Activated T-cell treated with anti-CD3 and anti-CD28 coated beads, Interleukin-2, amount 50 U/mL, for 48 hours (primary cell): ENCODE measurements at places on chromosomes 12 and 14.

DNA sequence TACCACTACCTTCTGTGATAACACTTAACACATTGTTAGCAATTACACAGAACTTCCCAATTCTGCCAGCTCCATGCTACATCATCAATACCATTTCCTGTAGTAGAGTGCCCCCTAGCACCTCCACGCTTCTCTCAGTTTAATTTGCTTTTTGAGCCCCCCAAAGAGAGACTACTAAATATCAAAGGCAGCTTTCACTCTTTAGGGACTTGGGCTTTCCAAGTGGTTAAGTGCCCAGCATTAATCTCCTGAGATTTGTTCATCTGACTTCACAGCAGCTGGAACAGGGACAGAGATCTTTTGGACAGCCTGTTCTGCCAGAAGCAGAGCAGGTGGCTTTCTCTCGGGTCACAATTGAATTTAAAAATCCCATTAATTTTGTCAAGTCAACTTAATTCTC is 954.9 kb downstream of the DIO2 start:
- DNase-seq, result no peak

DNA sequence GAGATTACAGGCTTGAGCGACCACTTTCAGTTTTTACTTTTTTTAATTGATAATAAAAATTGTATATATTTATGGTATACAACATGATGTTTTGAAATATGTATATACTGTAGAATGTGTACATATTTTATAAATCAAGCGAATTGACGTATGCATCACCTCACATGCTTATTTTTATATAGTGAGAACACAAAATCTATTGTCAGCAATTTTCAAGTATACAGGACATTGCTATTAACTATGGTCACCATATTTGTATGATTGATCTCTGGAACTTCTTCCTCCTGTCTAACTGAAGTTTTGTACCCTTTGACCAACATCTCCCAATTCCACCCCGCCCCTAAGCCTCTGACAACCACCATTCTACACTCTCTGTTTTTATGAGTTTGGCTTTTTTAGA is 56.3 kb upstream of the KICS2 start:
- no peak for DNase-seq

DNA sequence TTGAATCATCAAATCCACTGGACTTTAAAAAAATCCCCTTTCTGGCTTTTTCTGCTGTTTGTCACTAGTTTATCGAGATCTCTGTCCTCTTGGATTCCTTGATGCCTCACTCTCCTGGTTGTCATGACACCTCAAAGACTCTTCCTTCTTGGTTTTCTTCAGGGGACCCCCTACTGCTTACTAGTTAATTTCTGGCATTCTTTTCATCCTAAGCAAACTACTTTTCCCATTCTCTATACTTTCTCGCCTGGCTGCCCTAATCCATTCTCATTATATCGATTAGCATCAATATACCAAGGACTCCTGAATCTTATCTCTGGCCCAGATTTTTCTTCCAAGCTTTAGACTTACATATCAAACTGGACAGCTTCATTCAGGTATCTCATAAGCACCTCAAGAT is 98.6 kb downstream of the NEDD1 start:
- no peak for DNase-seq

DNA sequence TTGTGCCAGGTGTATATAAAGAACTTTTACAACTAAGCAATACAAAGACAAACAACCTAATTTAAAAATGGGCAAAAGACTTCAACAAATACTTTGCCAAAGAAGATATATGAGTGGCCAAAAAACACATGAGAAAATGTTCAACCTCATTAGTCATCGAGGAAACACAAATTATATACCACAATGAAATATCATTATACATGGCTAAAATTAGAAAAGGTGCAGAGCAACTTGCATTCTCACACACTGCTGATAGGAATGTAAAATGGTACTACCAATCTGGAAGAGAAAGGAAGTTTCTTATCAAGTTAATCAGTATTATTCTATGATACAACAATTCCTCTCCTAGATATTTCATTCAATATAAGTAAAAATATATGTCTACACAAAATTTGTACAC is 131.6 kb upstream of the FRMD6 start:
- DNase-seq, result no peak

DNA sequence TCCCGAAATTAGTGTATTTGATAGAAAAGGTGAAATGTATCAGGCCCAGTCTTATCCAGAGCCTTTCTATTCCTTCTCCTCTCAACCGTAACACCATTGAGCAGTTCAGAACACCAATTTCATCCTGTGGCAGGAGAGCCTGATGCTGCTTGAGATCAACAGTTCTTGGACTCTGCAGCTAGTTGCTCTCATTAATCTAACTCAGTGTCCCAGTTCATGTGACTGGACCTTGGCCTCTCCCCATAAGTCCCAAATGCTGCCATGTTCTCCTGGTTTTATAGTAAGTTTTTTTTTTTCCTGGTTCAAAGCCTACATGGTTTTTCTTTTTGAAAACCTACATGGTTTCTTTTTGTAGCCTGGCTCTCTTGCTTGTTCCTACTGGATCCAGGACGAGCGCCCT is 293.9 kb downstream of the ITPR2 start:
- no peak for DNase-seq

- DNase-seq, result no peak
These were observed 16.3 kb downstream of the MSRB3 start for GRCh38 chr12:65294641-65295262.

DNA sequence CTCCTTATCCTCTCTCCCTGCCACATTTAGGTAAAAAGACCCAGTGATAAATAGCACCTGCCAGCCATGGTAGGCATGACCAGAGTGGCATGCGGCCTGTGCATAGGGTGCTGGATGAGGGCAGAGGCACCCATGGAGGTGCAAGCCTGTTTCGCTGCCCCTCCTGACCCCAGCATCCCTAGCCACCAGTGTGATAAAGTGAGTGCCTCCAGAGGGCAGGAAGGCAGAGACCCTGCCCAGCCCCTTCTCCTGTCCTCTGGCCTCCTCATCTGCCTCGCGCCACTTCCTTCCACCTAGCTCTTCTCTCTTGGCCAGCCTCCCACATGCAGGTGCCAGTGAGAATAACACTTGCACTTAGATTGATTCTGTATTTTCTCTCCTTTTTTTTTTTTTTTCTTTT is 108.3 kb upstream of the FUT8 start:
- no peak for DNase-seq

- no peak for DNase-seq
These were observed 1023.0 kb upstream of the ATXN7L3B start for GRCh38 chr12:73514672-73515071.

GRCh38 chr14:101058571-101058970 is 155.0 kb upstream of the RTL1 start:
- no peak for DNase-seq

- no peak for DNase-seq
These were observed 52.9 kb upstream of the SLC35F4 start for GRCh38 chr14:57918791-57919190.

DNA sequence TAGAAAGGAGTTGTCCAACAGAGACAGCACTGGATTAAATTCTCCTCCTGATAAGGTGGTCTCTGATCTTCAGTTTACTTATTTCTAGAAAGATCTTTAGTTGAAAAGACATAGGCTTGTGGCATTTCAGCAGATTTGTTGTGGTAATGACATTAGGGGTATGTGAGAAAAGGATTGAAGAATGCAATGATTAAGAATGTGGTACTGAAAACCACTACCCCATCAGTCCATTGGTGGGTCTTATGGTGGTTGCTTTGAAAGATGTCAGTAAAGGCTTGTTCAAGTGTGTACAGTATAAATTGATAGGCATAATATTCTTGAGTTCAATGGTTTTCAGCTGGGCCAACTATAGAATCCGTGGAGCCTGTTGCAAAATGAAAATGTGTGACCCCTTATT is 10.8 kb downstream of the PPFIBP1 start:
- DNase-seq, result no peak

- DNase-seq, result no peak
These were observed 49.5 kb downstream of the SLC2A13 start for GRCh38 chr12:40056373-40056772.

GRCh38 chr14:69208666-69209065 is 17.4 kb downstream of the EXD2 start:
- no peak for DNase-seq

DNA sequence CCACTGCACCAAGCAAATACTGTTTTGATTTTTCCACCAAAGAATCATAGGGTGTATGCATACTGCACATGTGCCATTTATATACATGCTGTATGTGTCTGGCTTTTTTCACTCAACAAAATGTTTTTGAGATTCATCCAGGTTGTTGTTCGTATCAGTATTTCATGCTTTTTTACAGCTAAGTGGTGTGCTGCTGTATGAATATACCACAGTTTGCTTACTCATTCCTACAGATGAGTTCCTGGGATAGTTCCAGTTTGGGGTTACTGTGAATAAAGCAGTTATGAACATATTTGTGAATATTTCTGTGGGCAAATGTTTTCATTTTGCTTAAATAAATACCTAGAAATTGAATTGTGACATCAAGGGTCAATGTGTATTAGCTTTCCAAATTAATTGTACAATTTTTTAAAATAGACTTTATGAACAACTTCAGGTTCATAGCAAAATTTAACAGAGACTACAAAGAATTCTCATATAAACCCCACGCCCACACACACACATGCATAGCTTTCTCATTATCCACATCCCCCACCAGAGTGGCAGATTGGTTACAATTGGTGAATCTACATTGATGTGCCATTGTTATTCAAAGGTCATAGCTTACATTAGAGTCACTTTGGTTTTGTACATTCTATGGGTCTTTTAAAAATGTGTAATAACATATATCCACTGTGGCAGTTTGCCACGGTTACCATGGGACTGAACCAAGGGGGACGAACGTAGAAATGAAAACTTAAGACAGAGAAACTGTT is 6.9 kb upstream of the KRT6A start:
- no peak for DNase-seq

DNA sequence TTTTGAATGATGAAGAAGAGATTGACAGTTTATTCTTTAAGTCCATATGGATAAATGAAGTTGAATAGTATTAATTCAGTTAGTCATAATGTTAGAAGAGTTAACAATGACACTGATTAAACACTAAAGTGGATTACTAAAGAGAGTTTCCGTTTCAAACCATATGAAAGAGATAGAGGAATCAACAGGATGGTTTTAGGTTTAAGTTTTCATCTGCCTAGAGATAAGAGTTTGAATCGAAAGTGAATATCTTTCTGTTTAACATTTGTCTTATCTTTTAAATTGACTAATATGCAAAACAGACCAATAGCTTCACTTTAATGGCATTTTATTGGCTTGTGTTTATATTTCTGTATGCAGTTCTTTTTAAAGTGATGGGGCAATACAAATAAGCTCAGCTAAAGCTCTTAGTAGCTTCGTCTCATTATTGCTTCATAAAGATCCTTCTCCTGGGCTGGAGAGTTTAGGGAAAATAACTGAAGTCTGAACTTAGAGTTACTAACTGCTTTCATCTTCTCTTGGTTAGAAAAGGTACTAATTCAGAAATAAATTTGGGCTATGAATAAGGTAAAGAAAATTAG is 66.0 kb downstream of the MIPOL1 start:
- no peak for DNase-seq

- no peak for DNase-seq
These were observed 126.7 kb upstream of the MDM1 start for GRCh38 chr12:68458866-68459265.

DNA sequence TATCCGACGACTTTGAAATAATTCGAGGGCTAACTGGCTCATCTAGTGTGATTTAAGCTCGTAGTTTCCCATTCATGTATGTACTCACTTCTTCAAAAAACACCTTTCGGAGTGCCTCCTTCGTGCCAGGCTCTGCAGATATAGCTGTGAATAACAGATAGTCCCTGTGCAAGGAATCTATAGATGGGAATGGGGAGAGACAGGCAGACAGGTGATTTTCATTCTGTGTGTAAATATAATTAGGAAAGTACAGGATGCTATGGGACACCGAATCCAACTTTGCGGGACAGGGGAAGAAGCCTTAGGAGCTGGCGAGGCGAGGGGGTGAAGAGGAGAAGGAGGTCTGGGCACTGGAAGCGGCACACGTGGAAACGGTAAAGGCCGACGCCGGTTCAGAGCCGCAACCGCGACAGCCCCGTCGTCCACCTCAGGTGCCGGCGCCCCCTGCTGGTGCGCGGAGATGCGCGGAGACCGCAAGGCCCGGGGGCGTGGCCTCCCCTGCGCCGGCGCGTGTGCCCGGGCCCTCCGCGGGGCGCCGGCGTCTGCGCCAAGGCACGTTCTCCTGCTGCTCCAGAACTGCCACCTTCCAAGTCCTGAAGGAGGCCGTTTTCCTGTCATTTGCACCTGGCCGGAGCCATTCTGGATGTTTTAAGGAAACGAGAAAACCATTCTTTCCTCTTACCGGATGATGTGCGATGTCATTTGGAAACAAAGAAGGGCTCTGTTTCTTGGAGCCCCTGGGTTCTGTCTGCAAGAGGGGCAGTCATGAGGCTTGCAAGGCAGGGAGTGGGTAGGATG is 18.0 kb upstream of the CACNA1C start:
- DNase-seq, result peak; percentile 87

DNA sequence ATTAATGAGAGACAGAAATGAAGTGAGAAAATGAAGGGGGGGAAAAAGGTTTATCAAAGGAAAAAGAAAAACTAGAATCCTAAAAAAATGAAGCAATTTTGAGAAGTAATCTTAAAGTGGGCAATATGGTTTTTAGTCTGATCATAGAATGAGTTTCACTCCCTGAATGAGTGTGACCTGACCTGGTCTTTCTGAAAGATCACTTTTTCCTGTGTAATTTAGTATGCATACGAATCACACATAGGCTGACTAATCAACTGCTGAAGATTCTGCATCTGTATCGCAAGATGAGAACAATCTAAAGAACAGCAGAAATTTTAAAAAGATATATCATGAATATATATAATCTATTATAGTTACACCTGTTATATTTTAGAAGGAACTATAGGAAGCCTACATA is 11.3 kb downstream of the GNPTAB start:
- no peak for DNase-seq

DNA sequence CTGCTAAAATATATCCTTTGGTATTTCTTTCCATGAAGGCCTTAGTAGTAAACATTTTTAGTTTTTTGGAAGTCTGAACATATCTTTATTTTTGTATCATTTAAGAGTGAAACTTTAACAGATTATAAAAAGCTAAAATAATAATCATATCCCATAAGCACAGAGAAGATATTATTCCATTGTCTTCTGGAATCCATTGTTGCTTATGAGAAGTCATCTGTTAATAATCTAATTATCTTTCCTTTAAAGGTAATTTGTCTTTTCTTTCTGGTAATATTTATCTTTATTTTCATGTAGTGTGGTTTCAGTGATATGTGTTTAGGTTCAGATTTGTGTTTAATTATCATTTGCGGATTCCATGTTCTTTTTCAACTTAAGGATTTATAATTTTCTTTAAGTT is 261.7 kb downstream of the MSRB3 start:
- DNase-seq, result no peak

- DNase-seq, result no peak
These were observed 72.3 kb upstream of the STXBP6 start for GRCh38 chr14:25122211-25122610.

DNA sequence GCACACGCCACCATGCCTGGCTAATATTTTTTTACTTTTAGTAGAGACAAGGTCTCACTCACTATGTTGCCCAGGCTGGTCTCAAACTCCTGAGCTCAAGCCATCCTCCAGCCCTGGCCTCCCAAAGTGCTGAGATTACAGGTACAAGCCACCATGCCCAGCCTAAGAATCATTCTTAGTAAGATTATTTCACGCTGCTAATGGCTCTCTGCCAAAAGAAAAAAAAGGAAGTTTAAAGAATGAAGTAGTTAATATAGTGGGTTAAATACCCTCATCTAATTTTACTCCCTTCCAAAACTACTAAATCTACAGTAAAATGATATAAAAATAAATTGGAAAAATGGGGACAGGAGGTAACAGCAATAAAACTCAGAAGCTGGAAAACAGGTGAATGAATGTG is 2.6 kb downstream of the ETFRF1 start:
- no peak for DNase-seq

- DNase-seq, result no peak
These were observed 18.1 kb upstream of the SGPP1 start for GRCh38 chr14:63745858-63746425.
